ENCODE measurements at places on chromosomes 2 and 18. TPM values are rescaled to one million over a fixed set of nuclear protein-coding genes. Genes with fewer than 3 reads are reported as not detected.

GRCh38 chr2:77796397-77796796, 274.2 kb upstream of the LRRTM4 start:
- no peak for DNase-seq

- DNase-seq: no peak
These were observed 462.5 kb upstream of the FSHR start for GRCh38 chr2:49616800-49617199.

- DNase-seq: no peak
These were observed 18.8 kb downstream of the ANKRD29 start for GRCh38 chr18:23643815-23644490.

- DNase-seq: no peak
These were observed 6.4 kb downstream of the MTCL1 start for GRCh38 chr18:8711736-8712135.

DNA sequence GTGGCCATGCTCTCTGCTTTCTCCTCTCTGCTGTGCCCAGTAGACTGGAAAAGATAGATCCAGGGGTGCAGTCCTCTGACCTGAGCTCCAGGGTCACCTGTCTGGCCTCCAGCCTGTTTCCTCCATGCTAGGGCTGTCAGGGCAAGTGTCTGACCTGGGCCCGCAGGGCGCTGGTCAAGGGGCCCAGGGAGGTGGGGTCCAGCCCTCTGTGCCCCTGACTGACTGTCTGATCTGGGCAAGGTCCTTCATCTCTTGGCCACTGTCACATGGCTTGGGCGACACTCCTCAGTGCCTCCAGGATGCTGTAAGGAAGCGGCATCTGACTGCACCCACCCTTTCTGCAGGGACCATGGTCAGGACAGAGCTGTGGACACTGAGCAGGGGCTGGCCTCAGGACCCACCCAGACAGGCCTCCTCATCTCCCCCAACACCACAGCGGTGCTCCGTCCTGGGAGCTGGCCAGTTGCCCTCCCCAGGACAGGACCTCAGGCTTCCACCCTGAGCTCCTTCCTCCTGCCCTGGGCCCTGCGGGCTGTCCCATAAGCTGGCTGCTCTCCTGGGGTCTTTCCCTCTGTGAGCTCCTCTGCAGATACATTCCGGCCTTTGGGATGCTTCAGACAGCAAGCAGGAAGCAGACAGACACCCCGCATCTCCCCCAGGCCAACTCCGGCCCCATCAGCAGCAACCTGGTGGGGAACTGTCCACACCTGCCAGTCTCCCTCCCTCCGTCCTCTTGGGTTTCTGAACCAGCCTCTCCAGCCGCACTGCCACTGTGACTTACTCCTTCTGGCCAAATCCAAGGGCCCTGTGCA, 21.2 kb upstream of the ALPI start:
- DNase-seq: no peak

DNA sequence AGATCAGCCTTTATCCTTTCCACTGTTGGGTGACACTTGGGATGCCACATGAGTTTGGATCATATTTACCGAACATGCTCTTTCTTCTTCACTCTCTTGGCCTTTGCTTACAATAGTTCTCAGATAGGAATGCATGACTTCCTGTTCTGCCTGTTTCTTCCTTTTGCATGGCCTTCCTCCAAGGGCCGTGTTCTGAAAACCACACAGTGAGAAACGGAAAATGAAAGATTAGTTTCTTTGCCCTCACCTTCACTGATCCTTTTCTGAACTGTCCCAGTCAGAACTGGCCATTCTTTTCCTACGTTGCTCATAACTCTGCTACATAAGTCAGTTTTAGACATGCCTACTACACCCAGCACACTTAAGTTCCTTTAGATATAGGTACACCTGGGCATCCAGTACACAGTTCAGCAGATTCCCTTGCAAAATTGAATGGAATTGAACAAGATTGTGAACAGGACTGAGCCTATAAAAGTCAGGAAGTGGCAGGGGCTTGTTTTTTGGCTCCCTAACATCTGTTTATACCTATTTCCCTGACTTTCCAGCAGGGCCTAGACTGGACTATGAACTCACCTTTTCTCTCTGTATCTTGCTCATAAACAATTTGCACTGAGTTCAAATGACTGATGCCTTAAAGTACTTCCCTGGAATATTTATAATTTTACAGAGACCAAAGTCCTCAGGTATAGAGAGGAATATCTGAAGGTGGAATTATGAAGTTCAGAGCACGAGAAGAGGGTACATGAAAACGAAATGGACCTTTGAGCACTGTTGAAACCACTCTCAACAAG, 186.4 kb upstream of the ST6GAL2 start:
- no peak for DNase-seq

GRCh38 chr2:86420913-86421312, 20.3 kb upstream of the KDM3A start:
- no peak for DNase-seq

DNA sequence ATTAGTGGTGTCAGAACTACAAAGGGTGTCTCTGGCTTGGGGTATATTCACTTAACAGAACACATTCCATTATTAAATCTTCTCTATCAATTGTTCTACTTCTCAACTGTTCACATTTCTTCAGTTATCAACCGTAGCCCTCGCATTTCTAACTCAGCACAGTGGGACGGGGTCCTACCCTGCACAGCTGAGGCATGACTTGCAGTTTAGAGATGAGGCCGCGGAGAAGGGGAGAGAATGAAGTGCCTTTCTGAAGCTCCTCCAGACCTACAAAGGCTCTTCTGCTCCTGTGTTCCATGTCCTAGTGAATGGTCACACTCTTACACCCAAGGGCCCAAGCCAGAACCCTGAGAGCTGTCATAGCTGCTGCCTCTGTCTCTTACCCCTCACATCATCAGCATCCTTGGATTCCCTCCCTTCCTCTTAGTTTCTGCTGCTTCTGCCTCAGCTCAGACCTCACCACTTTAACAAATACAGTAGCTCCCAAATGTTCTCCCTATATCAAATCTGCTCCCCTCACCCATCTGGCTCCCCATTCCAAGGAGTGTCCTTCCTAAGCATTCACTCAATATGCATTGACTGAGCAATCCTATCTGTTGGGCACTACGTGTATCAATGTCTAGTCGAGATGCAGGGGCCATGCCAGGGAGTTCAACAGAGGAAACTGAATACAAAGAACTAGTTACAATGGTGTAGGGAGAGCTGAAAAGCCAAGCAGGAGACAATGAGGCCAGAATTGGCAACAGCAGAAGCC, 34.3 kb upstream of the MRPL19 start:
- no peak for DNase-seq

GRCh38 chr18:33372442-33372841, 68.1 kb downstream of the CCDC178 start:
- DNase-seq: no peak

GRCh38 chr2:217975626-217976025, 27.2 kb downstream of the TNS1 start:
- DNase-seq: no peak

- DNase-seq: no peak
These were observed 53.7 kb downstream of the HS1BP3 start for GRCh38 chr2:20596973-20597859.

DNA sequence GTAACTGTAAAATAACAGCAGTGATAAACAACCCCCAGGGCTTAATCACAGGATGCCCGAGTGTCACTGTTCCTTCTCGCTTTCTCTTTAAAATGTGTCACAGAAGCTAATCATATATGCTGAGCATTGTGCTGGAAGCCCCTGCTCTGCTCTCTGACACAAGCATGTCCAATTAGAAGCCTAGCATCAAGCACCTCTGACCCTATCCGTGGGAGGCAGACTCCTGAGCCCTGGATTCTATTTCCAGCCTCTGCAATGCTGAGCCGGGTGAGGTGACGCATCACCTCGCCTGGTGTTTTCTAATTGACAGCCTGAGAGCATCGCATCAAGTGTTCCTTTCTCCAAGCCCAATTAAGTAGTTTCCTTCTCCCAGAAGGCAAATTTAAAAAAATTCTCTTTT, 19.7 kb upstream of the SCG2 start:
- no peak for DNase-seq

- DNase-seq: no peak
These were observed 4.1 kb downstream of the PDCD1 start for GRCh38 chr2:241854342-241855244.

GRCh38 chr18:22536558-22536957, 118.8 kb upstream of the CTAGE1 start:
- DNase-seq: no peak

DNA sequence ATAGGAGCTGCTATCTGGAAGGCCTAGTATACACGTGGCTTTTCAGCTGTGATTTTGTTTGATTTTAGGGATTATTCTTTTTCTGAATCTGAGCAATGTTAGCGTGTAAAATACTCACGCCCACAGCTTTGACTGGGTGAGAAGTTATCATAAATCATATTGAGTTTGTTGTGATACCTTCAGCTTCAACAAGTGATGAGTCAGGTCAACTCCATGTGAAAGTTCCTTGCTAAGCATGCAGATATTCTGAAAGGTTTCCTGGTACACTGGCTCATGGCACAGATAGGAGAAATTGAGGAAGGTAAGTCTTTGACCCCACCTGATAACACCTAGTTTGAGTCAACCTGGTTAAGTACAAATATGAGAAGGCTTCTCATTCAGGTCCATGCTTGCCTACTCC, at the start of gene GKN1:
GKN1 (plus strand) TSS at position 386 of the 400 bp plus-strand sequence. CDS start 42 bp downstream, outside the sequence.
- no peak for DNase-seq

DNA sequence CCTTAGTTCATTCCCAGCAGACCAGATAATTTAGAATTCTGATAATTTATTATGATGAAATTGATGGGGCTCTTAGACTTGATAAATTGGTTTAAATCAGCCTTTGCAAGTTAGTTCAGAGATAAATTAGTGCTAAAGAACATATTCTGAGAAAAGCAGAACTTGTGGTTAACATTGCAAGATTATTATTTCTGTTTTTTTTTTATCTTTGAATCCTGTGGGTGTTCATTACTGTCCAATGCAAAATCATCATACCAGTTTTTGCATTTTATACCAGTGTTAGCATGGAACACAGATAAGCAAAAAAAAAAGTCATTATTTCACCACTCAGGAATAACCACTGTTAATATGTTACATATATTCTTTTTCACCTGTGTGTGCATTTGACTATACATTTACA, 9.1 kb downstream of the SEPTIN2 start:
- DNase-seq: no peak

- no peak for DNase-seq
These were observed 11.1 kb downstream of the HDAC4 start for GRCh38 chr2:239389414-239390329.

EMILIN1 gene
- total RNA-seq: 0.61 TPM

GCG gene
- not detected for total RNA-seq

TFPI gene
- not detected for total RNA-seq

CASP10 gene
- total RNA-seq: 18.3 TPM

DTNA gene
- total RNA-seq: 0.40 TPM

RSAD2 gene
- 2.8 TPM for total RNA-seq

PROC gene
- total RNA-seq: not detected

LRRC30 gene
- not detected for total RNA-seq

TLK1 gene
- total RNA-seq: 56.0 TPM

OSBPL1A gene
- total RNA-seq: 2.7 TPM

PAX8 gene
- 0.63 TPM for total RNA-seq
